ENCODE measurements at places on chromosomes 13 and 19.

DNA sequence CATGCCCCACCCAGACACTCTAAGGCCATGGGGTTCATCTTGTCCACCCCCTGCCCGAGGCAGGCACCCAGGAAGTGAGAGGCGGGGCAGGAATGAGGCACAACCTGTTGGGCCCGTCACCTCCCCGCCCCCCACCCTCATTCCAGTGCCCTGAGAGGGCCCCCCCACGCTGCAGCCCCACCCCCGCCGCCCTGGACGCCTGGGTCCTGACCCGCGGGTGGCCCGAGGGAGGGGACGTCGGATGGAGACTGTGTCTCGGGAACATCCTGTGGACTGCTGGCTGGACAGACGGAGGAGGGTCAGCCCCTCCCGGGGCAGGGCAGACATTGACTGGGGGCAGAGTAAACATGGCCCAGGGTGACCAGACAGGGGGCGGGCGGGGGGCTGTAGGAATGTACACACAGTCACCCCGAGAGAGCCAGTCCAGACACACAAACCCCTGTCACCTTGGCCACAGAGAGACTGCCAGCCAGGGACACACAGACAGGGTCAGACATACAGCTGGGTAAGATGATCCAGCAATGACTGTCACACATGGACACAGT, 7.4 kb upstream of the JUNB start:
- DNase-seq = peak; percentile 79

DNA sequence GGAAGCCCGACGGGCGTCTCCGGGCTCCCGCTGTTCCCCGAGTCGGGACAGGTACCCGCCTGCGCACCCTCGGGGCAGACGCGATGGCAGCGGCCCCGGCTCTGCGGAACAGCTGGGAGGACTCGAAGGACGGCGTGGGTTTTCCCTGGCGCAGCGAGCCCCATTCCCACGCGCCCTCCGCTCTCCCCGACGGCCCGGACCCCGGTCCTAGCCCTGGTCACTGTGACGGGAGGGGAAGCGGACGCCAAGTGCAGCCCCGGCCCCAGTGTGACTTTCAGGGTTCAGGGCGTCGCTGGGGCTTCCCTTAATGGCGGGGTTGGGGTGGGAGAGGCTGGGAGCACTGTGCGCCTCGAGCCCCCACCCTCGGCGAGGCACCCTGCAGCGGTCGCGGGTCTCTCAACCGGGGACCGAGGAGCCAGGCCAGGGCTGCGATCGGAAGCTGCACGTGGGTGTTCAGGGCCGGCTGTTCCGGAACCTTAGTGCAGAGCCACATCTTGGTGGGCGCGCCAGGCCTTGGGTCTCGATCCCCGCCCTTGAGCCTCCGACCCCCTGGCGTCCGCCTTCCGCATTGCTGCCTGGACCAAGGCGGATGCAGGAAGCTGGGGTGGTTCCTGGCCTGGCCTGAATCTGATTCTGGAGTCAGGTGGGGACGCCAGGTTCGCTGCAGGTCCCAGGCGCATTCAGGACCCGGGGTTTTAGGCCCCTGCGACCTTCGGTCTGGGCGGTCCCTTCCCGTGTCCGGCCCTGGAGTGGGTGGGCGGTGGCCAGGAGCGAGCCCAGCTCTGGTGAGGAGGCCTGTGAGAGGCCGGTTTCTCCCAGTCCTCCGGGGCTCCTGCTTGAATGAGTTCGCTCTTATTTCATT, 3.5 kb downstream of the LGALS7B start:
- peak; percentile 44 for DNase-seq

DNA sequence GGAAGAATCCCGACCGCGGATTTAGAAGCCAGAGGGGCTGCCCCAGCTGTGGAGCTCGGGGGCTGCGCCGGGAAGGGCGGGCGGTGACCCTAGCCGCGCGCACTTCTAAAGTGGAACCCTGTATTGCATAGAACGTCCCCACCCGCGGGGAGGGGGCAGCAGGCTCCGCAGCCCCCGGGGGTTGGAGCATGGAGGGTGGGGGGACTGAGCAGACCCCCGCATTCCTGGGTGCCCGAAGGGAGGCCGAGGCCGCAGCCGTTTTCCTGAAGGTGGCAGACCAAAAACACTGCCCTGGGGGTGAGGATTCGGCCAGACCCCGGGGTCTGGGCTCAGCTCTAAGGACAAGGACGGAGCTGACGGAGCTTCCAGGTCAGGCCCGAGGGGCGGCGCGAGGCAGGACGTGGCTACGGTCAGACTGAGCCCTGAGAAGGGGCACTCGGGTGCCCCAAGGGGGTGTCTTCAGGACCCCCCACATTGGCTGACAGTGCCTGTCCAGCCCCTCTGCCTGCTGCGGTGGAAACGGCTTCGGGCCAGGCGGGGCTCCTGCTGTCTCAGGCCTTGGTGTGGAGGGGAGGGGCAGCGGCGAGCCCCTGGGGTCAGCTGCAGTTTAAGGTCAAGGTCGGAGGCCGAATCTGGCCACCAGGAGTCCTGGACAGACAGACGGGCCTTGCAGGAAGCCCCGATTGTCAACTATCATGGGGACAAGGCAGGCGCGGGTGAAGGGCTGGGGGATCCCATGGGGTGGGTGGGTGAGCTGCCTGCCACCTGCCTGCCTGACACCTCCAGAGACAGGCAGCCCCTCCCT, 12.6 kb downstream of the MKNK2 start:
- DNase-seq = no peak

DNA sequence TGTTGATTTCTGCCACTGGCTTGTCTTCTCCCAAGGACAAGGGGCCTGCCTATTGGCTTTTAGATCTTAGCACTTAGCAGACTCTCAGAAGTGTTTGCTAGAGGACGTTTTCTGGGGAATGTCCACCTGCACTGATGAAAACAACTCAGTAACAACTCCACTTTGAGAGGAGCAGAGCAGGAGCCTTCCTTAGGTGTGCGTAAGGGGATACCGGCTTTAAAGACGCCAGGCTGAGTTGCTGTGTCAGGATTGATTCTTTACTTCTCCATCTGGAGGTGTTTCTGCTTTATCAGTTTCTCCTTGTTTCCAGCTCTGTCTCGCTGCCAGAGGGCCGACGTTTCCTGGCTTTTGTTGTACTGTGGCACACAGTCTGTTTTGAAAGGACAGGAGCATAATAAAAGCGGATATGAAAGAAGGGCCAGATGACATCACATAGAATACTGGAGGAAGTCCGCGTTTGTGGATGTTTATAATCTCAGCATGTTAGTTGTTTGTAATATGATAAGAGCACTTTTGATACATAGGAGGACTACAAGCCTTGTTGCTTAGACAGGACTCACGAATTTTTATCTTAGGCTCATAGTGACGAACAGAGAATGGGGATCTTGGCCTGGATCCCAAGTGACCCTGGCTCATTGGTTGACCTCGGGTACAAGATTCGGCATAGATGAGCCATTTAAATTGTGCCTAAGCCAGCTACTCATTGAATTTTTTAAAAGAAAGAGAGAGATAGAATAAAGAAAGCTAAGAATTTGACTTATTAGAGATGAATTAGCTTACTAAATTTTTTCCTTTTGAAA, 34.6 kb downstream of the COL4A2 start:
- DNase-seq = no peak

- no peak for DNase-seq
Measured at GRCh38 chr13:93818345-93818744, 591.7 kb downstream of the GPC6 start.

DNA sequence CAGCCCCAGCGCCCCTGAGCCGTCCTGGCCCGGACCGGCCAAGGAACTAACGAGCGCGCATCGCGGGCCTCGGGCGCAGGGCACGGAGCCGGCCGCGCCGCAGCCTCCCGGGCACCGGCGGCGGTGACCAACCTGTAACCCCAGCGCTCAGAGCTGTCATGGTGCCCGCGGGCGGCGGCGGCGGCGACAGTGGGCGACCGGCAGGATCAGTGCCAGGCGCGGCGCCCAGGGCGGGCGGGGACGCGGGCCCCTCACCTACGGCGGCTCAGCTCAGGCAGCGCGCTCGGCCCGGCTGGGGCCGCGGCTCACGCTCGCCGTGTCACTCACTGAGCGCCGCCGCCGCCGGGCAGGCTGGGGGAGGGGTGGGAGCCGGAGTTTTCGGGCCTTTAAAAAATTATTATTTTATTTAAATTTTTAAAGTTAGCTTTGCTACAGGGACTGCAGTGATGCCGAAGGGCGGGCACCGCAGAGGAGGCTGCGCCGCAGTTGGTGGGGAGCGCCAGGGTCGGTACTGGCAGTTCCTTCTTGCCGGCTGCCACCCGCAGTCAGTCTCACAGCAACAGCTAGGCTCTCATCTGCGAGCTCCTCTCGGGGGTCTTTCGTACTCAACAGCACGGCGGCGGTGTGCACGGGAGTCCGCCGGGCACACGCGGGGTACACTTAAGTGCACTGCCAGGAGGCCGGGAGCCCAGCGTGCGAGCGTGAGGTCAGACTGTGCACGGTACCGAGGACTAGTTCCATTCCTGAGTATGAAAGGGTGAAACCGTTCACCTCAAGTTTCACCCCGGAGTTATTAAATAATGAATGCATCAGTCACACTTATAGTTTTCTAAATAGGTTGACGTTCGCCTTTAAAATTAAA, at the start of gene NALCN:
TSS of gene NALCN (minus strand) at position 328 of the 862 bp plus-strand sequence. CDS start 17,382 bp downstream, outside the sequence.
- peak; percentile 41 for DNase-seq

- no peak for DNase-seq
Measured at GRCh38 chr13:21074546-21074945, 13.2 kb upstream of the LATS2 start.

- DNase-seq = no peak
Measured at GRCh38 chr19:47109541-47110375, 3.8 kb downstream of the ZC3H4 start.

DNA sequence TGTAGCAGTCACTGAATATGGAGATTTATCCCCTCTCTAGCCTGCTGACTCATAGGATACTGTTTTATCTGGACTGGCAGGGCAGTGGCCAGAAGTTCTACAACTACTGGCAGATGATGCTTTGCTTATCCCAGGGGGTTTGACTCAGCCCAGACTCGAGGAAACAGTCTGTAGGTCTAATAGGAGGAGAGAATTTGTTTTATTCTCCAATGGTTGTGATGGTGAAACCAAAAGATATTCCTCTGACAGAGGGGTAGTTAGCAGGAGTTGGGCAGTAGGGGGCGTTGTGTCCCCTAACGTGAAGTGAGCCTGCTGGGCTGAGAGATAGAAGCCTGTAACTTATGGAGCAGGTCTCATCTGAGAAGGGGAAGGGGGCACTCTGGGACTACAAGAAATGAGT, 74.9 kb downstream of the WTIP start:
- DNase-seq = peak; percentile 7

DNA sequence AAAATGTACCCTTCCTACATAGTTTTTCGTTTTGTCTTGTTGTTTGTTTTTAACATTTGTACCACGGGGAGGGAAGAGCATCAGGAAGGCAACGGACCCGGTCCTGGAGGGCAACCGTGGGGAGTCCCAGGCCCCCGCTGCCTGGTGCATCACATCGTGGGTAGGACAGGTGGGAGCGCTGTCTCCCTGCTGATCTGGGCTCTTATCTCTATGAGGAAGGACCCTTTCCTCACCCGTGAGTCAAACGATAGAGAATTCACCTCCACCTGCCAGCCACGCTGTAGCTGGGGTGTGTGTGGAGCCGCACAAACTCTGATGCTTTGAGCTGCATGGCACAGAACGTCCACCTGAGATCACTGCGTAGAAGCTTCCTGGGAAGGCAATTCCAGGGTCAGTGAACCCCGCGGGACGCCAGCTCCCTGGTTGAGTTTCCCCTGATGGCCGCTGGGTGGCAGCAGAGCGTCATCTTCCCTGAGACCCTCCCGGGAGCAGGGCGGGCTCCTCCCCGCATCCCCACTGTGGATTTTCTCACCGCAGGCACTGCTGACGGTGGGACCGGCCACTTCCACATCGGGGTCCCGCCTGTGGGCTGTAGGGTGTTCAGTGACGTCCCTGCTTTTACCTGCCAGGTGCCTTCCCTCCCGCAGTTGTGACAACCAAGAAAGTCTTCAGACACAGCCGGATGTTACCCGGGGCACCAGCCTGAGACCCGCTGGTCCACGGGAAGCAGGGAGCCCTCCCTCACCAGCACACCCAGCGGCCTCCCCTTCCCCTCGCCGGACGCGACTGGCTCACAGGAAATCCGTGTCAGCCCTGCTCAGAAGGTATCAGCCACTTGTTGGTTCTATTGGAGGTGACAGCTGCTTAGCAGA, 54.7 kb downstream of the ZNF787 start:
- peak; percentile 60 for DNase-seq

- DNase-seq = no peak
Measured at GRCh38 chr13:93260591-93260990, 34.0 kb downstream of the GPC6 start.

DNA sequence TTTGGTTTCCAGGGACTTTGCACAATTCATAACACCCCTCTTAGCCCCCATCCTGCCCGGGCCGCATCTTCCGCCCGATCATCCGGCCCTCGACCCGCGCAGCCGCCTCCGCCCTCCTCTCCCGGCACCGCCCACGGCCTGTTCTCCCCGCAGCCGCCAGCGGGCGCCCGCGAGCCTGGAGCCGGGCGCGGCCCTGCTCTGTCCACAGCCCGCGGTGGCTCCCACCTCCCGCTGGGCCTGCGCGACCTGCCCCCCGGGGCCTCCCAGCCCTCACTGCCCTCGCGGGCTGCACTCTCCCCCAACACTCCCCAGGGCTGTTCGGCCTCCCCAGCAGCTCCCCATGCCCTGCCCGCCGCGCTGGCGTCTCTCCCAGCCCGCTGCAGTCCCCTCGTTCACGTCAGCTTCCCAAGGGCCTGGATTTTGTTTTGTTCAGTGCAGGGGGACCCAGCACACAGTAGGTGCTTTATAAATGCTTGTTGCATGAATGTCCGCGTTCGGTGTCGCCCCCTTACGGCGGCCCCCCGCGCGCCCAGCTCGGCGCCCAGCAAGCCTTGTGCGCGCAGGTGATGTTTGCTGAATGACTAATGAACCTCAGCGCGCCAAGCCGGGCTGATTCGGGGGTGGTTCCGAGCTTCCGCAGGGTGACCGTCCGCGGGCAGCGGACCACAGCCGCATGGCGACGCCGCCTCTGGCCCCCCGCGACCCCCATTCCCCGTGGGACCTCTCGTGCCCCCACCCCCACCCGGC, 4.6 kb upstream of the APC2 start:
- DNase-seq = peak; percentile 64

- DNase-seq = no peak
Measured at GRCh38 chr13:26255691-26256277, 1.9 kb downstream of the CDK8 start.

DNA sequence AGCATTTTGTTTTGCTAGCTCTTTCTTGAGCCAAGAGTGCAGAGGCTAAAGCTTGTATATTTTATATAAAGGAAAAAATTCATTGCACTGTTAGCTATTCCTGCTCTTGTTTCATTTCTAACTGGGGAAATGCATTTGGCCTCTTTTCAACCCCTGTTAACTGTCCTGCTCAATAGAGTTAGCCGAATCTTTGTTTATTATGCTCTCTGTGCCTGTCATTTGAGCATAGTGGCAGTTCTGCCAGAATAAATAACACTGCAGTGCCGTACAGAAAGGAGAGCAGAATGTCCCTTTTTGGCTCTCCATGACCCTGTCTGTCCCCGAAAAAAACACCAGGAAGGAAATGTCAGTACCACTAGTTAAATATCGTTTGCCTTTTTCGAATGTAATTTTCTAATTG, 350.8 kb downstream of the MYO16 start:
- no peak for DNase-seq

- DNase-seq = peak; percentile 61
Measured at GRCh38 chr13:92136449-92137155, 738.2 kb downstream of the GPC5 start.

DNA sequence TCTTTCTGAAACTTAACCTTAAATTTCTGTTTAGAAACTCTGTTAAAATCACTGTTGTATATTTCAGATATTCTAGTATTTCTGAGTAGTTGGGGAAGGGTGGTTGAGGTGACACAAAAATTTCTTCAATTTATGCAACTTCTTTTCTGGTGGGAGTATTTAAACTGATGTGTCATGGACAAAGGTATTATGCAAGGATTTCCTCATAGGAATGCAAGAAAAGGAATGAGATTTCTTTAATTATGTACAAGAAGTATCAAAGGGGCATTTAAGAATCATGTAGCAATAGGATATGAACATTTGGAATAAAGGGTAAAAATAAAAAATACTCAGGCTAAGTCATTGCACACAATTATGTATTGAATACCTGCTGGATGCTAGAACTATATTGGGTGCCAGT, 575.8 kb upstream of the KLF12 start:
- no peak for DNase-seq

Measured in kidney tubule cell (primary cell).